ENCODE measurements at places on chromosomes 13 and 19.
A peak's percentile ranks its signal among the peaks of the same experiment; 100 is the strongest.

DNA sequence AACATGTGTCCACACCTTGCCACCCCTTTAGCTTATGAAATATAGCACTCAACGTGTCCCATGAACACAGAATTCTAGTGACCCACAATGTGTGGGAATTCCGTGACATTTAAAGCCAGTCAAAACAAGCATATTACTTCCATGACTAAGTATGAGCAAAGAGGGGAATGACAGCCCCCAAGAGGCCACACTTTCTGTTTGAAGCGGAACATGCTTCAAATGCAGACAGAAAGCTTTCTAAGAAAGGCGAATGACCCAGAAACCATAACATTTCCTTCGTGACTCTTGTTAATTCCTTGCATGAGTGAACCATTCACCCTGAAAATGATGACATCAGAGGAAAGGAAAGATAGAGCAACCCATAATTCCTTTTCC, 122.0 kb upstream of the FNDC3A start:
- no peak for DNase-seq

DNA sequence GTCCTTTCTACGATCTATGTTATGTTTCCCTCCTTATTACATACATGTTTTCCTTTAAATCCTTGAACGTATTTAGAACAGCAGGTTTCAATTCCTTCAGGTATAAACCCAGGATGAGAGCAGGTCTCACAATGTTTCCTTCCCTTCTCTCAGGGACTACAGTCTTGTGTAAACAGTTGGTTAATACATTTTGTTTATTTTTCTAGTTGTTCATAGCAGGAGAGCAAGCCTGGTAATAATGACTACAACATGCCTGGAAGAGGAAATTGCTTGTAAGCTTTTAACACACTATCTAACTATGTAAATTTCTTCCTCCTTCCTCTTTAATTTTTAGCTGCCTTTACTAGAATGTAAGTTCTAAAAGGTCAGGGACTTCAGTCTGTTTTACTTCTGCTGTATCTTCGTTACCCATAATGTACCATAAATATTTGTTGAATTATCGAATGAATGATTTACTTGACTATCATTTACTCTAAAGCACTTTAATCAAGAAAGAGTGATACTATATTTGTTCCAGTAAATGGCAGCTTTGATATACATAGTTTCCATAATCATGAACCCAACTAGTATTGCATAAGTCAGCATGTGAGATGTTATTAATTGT, 28.9 kb upstream of the TNFRSF19 start:
- no peak for DNase-seq

- DNase-seq: peak; percentile 77
Observed at GRCh38 chr13:113410472-113411201, 42.7 kb downstream of the ADPRHL1 start.

GRCh38 chr19:28420811-28421550, 792.0 kb downstream of the UQCRFS1 start:
- DNase-seq: no peak

DNA sequence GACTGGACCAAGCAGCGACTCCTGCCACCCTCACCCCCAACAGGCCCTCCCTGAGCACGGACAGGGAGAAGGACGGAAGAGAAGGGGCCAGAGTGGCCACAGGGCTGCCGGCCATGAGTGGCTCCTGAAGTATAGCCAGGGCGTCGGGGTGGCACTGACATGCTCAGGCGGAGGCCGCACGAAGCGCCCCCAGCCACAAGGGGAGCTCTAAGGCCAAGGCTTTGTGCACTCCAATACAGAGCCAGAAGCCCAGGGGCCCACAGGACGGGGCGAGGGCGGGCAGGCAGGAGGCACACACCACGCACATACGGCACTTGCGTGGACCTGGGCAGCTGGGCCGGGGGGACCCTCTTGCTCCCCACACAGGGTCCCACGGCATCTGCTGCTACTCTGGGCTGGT, 52.0 kb downstream of the KLF2 start:
- no peak for DNase-seq

GRCh38 chr19:42394751-42395150, 4.7 kb upstream of the CNFN start:
- DNase-seq: no peak

DNA sequence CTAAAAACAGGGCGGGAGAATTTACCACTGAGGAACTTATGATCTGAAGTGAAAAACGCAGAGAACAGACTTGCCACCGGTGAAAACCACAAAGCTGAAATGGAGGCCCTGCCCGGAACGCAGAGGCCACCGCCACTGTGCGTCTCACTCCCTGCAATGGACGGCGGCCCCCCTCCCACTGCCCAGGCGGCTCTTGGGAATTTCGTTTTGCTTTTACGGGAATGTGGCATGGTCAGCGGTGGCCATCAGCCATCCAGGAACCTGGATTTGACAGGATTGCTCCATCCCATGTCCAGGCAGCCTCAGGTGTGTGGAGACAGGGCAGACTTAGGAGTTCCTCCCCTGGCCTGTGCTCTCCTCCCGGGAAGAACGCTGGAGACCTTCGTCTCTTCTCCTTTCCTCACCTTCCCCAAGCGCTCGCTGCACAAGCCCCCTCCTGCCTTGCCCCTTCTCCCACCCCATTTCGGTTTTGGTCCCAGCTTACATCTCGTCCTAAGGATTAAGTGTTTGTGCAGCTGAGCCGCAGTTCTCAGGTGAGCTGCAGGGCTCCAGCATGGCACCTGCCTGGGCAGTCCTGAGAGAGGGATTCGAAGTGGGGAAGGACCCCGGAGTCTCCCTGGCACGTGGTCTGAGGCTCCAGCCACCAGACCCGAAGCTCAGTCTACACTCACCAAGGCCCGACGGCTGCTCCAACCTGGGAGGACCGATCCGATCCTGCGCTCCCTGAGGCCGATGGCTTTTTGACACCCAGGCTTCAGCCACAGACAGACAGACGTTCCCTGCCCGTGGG, 49.9 kb downstream of the MCF2L start:
- DNase-seq: no peak

Data from right forelimb (tissue), 1 donor.